HT1080 (cell line): ENCODE measurements at places on chromosomes 12 and 14. TPM values are rescaled to one million over a fixed set of nuclear protein-coding genes. Genes with fewer than 3 reads are reported as not detected.

ZNF384 gene
- total RNA-seq, result 28.8 and 42.6 TPM in 2 replicates

IPO8 gene
- total RNA-seq, result 15.1 and 29.4 TPM in 2 replicates

MMP17 gene
- total RNA-seq, result 15.6 and 32.3 TPM in 2 replicates

TAS2R9 gene
- total RNA-seq, result not detected in 2 replicates

SERPINA10 gene
- total RNA-seq, result not detected in 2 replicates

DACT1 gene
- total RNA-seq, result 0.30 TPM in 1 of 2 replicates, not detected in the other
